Stimulated activated CD8-positive, alpha-beta memory T cell treated with anti-CD3 and anti-CD28 coated beads, Interleukin-15, amount 100 ng/mL, for 24 hours (primary cell): ENCODE measurements at places on chromosomes 1 and 21.

DNA sequence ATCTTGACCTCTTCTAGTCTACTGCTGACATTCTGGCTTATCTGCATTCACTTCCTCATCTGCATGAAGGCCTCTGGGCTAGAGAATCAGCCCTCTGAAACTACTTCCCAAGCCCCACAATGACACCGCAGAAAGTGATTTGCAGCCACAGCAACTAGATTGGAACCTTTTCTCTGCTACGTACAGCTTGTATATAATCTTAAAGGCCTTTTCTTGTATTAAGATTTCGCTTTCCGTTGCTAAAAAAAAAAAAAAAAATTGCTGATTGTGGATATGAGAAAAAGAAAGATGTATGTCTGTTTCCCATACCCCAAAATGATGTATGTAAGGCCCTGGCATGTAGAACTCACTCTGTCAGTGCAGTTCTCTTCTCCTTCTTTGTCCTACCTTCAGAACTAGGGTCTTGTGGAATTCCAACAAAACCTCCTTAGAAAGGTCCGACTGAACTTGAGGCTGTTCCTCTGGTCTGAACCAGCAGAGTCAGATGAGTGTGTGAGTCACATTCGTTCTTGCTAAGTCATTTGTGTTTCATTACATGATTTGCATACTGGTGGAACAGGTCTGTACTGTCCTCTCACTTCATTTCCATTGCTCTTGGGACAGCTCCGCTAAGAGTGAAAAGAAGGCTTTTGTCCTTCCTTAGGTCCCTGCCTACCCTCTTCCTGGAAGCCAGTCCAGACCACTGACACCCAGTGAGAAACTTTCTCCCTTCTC lies 62.7 kb downstream of the PLPP3 start:
- DNase-seq: no peak

- no peak for DNase-seq
Observed at GRCh38 chr1:211135342-211135950, 1.5 kb upstream of the KCNH1 start.

DNA sequence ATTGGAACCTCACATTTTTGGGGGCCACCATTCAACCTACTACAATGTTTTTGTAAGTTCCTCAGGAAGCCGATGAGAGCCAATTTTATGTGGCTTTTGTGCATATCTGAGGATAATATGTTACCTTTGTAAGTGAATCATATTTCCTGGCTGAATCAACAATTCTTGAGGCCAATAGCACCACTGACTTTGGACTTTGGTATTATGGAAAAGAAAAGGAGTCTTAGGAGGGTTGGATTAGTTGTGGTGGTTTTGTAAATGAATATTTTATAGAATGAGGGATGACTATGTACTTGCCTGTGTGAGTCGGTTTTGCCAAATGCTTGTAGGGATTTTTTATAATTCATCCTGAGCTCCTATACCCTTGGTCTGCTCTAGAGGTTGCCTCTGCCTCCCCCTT lies 181.5 kb upstream of the HMGB4 start:
- no peak for DNase-seq

- no peak for DNase-seq
Observed at GRCh38 chr1:46406881-46407608, 12.9 kb downstream of the FAAH start.

GRCh38 chr1:51957618-51958017 lies 32.9 kb downstream of the RAB3B start:
- DNase-seq: no peak

DNA sequence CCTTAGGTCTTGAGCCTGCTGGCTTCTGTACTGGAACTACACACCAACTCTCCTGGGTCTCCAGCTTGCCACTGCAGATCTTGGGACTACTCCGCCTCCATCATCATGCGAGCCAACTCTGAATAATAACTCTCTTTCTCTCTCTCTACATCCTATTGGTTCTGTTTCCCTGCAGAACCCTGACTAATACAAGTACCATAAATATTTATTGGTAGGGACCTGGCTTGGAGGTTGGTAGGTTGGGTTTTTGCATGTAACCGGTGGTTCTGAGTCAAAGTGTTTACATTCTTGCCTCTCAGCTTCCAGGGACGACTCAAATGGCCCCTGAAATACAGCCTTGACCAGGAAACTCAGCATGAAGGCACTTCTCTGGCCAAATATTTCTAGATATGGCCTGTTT lies 110.4 kb downstream of the KCND3 start:
- DNase-seq: no peak

GRCh38 chr1:159188375-159188788 lies 16.3 kb upstream of the ACKR1 start:
- no peak for DNase-seq

DNA sequence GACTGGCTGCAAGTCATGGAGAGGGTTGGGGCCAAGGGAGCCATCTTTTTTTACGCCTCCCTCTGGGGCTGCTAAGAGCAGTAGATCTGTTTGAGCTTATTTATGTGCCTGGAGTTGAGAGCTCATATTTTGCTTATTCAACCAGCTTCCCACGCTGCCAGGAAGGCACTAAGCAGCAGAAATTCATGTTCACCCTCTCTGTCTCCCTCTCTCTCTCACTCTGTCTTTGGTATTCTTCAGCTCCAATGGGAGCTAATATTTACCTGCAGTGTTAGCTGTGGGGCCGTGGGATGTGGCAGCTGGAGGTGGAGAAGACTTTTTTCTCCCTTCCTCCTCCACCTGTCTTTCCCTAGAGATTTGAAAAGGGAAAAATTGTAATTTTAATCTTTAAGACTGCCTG lies 26.8 kb upstream of the CACNA1E start:
- DNase-seq: no peak

DNA sequence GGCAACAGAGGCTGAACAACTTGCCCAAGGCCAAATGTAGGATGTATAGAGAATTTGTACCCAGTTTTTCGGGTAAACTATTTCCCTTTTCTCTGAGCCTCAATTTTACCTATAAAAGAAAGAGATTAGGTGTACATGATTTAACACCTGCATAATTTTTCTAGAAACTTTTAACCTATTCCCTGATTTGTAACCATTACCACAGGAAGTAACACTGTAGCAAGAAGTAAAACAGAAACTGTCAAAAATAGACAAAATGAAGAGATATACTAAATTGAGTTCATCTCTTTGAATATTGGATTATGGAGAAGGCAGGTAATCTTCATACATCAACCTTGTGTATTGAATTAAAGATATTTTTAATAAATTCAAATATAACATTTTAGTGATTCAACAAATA lies 136.2 kb downstream of the ZC3H11B start:
- no peak for DNase-seq
